Fibroblast of skin of left quadriceps (primary cell): ENCODE measurements at places on chromosomes 2 and 18.

GRCh38 chr2:152093464-152093863 lies 5.4 kb downstream of the CACNB4 start:
- DNase-seq, result no peak

DNA sequence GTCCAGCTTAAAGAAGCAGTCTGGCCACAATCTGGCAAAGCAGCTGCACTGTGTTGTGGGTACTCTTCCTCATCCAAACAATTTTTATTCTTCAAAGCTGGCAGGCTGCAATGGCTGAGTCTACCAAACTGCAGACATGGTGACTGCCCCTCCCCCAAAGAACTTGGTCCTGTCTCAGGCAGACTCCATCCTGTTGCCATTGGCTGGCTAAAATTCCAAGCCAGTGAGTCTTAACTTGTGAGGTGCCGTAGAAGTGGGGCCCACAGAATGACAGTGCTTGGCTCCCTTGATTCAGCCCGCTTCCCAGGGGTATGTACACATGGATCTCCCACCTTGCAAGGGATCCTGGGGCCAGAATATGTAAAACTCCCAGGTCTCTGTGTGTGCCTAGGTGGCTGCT lies 14.5 kb upstream of the NXPH2 start:
- DNase-seq, result no peak

- no peak for DNase-seq
These were observed 314.8 kb downstream of the MYCN start for GRCh38 chr2:16255120-16255519.

- DNase-seq, result peak; percentile 68
These were observed 44.5 kb downstream of the SH3BP4 start for GRCh38 chr2:234996069-234996940.

DNA sequence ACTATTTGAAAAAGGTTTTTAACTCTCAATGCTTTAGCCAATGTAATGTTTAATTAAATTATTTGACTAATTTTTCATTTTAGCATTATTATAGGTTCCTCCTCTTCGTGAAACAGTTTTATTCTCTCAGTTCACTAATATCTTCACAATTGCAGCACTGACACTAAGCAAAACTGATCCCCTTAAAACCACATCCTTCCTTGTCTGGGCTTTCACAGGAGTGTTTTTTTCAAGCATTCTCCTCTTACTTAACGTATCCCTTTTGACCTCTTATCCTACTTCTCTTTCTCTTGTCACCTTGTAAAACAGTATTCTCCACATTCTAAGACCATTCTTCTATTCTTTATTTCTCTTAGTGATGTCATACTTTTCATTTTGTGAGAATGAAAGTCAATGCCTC lies 112.8 kb downstream of the DSC3 start:
- DNase-seq, result no peak

DNA sequence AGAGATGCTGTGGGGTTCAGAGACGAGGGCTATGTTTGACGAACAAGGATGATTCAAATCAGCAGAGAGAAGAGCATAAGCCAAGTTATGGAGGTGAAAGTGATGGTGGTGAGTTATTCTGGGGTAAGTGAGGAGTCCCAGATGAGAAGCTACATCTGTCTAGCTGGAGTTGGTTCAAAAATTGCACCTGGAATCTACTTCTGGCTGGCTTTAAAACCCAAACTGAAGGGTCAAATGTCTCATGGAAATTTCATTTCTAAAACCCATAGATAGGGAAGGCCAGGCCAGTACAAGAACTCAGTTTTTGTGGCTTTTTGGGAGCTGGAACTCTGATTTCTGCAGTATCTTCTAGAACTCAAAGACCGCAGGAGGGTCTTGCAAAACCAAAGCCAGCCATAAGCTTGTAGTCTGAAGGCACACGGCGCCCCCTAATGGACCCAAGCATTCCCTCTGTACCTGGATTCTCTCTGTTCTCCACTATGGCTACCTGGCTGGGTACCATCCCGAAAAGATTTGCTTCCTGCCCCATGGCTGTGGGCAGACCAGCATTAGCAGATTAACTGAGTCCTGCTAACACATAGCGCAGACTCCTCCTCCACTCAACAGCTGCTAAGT lies 229.1 kb upstream of the SLC14A2 start:
- no peak for DNase-seq

- DNase-seq, result no peak
These were observed 141.1 kb downstream of the ZNF385B start for GRCh38 chr2:179720173-179720772.

DNA sequence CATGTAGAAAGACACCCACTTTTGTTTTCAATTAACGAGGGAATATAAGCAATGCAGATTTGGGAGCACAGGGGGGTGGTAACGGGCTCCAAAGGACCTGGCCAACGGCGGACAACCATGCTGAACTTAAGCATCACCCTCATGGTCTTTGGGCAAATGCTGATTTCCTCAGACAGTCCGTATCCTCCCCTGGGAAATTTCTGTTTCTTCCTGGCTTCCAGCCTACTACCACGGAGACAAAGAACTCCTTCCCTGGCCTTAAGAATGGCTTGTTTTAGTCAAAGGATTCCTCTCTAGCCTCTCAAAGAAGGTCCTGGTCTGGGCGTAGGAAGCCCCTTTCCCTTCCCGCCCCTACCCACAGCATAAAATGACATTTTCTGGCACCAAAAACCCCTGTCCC lies 34.3 kb downstream of the EN1 start:
- DNase-seq, result no peak

- no peak for DNase-seq
These were observed 282.0 kb downstream of the DPP10 start for GRCh38 chr2:114724454-114724853.

- DNase-seq, result no peak
These were observed 12.3 kb upstream of the SLC14A2 start for GRCh38 chr18:45602926-45603325.

DNA sequence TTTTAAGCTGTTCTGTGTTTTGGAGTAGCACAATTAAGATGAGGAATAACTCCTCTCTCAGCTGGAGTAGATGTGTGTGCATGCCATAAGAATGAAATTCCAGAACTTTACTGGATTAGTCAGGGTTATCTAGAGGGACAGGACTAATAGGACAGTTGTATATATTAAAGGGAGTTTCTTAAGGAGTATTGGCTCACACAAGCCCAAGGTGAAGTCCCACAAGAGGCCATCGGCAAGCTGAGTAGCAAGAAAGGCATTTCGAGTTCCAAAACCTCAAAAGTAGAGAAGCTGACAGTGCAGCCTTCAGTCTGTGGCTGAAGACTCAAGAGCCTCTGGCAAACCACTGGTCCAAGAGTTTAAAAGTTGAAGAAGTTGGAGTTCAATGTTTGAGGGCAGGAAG lies 113.7 kb downstream of the RIT2 start:
- DNase-seq, result no peak

GRCh38 chr2:168633895-168634294 lies 168.5 kb upstream of the NOSTRIN start:
- DNase-seq, result no peak

DNA sequence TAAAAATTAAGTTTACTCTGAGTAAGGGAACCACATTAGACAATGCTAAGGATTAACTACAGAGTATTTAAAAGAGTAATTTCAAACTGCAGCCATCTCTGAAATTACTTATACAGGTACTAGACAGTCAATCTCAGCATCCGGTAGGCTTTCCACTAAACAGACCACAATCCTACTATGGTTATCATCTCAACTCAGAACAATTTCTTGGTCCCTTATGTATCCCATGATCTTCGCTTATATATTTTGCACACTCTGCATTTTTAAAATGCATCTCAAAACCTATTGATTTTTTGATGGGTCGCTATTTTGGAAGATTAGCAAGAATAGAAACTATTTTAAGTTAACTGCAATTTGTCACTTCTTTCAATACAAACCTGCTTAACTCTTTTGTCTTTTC lies 1.4 kb downstream of the PPP4R1 start:
- DNase-seq, result no peak

- DNase-seq, result no peak
These were observed 148.2 kb upstream of the GLI2 start for GRCh38 chr2:120587279-120587996.

- no peak for DNase-seq
These were observed 58.6 kb upstream of the BCL11A start for GRCh38 chr2:60612033-60612432.

DNA sequence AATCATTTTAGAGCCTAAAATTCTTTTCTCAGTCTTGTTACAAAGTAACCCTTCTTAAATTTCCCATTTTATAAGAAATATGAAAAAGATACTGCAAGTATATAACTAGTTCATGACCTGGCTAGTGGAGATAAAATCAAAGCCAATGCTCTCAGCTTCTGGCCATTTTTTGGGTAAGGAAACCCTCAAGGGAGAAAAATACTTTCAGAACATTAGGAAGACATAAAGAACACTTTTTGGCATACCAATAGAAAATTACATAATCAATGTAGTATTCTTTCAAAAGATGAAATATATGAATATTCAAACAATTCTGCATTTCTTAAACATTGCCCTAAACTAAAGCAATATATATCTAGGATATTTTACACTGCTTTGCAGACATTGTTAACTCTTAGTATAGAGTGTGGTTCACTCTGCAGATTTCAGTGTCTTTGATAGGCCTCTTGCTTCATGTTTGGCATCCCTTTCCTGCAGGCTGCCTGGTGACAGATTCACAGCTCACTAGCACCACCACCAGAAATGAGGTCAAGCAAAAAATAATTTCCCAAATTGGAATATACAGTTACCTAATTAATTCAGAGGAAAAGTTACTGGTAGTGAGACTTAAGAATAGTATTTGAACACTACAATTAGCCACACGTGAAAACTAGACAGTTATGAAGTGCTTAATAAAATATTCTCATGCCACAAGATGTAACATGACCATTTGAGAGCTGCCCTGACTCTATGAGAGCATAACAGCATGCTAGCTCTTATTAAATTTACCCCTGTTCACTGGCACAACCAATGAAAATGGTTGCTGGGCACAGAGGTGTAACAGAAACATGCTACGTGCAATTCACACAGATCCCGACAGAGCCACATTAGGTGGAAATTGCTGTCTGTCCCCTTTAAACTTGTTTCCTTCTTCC lies 36.0 kb downstream of the PAIP2B start:
- peak; percentile 3 for DNase-seq

GRCh38 chr2:174450021-174450816 lies 36.6 kb downstream of the GPR155 start:
- DNase-seq, result no peak

DNA sequence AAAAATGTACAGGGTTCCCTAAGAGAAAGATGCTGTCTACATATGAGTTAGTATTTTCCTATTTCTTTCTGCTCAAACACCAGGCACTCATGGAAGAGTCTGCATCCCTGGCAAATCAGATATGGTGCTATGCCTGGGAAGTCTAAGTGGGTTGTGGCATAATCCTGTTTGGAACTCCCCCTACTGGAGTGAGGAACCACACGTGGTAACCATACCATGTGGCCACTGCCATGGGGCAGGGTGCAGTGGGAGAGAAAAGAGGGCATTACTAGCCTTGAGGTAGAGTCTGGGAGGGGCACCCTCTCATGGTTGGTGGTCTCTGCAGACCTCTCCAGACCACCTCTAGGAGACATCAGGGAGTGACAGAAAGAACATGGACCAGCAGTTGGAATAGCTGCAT lies 257.9 kb upstream of the ATP5MC3 start:
- no peak for DNase-seq

DNA sequence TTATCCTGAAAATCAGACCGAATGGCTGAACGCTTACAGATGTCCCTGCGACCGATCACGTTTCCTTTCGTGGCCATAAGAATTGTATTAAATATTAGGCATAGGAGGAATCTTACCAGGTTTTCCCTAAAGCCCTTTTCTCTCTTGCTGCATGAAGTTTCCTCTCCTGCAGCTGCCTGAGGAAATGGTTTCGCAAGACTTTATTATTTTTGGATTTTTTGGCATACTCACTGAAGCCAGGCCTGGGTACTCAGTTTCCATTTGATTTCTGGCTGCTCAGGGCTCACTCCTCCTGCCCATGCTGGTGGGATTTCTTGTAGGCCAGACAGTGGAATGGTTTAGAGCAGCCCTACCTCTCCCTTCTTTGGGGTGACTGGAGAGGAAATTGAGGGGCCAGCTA lies 114.0 kb downstream of the KLHL29 start:
- DNase-seq, result no peak

GRCh38 chr2:28868611-28869010 lies 1.5 kb downstream of the TRMT61B start:
- DNase-seq, result no peak

- DNase-seq, result no peak
These were observed 169.2 kb upstream of the APCDD1 start for GRCh38 chr18:10285283-10285640.
